ENCODE measurements at places on chromosomes 2 and 18.

DNA sequence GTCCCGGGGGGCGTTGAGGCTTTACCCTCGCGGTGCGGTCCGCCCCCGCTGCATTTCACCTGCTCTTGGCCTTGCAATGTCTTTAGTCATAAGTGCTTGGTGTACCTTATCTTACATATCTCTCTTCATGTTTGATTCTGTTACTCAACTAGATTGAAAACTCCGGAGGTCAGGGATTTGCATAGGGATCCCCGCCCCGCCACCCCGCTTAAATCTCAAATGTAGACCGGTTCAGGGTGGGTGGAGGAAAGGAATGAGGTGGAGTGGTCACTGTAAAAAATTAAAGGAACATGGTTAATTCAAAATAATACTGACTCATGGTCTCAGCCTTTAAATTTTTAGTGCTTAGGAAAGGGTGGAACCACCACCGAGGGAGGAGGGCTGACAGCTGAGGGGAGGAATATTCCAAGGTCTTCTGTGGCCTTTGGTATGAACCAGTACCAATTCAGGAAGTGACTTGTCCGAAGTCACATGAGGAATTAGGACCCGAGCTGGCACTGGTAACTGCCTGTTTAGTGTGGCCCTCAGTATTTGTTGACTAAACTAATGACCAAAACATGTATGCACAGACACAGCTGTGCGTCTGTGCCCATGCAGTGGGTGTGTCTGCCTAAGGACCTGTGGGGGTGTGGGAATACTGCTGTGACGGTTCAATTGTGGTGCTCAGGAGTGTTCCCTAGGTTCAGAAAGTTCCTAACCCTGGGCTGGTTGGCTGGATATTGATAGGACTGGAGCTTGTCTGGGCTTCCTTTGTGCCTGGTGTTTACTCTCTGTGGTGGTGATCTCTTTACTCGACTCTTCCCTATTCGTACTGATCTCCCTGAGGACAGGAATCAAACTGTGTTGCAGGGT is 1.0 kb downstream of the PLEKHB2 start:
- DNase-seq: no peak

DNA sequence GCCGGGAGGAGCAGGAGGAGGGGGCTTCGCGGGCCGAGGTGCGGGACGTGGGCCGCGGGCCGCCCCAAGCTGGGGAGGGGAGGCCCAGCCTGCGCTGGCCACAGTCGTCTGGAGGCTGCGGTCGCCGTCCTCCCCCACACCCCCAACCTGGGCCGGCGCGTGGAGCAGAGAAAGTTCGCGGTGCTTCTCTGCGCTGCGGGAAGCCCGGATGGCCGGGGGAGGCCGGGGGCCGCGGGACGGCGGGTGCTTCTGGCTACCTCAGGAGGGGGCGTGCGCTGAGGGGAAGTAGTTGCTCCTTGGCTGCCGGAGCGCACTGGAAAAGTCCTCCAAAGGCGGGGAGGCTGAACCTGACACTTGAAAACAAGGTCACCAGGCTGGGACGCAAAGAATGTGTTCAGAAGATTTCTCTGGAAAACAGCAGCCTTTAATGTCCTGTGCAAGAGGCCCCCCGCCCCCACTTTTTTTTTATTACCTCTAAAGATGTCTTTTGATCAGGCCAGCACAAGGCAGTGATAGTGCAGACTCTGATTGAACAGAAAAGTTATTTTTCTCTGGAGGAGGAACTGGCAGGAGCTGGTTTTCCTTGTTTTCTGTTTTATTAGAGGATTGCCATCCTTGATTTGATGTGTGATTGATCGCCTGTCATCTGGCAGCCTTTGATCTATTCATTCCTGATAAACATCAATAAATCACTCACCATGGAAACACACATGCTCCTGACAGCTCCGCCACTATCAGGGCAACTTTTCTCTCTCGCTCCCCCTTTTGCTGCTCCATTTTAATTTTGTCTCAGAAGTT is 1.6 kb downstream of the TSHZ1 start:
- DNase-seq: no peak

DNA sequence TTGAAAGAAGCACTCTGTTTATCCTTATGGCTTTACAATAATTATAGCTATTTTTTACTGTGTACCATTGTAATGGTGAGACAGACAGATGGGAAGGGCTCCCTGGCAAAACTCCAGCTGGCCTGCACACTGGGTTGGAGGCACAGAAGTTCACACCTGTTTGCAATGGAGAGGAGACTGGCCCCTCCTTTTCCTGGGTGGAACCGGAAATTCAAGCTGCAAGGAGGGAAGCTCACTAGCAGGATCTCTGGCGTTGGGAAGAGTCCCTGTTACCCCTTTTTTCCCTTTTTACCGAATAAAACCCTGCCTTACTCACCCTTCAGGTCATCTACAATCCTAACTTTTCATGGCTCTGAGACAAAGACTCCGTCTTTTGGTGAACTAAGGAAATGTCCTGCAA is 100.3 kb upstream of the TFPI start:
- no peak for DNase-seq

DNA sequence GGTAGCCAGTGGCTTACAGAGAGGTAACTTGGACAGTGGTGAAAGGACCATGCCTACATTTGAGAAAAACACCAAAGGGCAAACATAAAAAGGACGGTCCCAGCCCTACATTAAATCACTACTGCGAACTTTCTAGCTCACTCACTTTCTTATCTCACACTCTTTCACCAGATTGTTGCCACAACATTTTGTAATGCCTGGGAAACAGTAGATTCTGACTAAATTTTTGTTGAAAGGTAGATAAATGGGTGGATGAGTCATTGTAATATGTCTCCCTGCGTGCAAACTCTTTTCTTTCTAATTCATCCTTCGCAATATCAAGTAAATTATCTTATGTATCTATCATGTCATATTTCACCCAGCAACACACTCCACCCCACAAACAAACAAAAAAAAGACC is 192.2 kb downstream of the IRS1 start:
- DNase-seq: no peak

DNA sequence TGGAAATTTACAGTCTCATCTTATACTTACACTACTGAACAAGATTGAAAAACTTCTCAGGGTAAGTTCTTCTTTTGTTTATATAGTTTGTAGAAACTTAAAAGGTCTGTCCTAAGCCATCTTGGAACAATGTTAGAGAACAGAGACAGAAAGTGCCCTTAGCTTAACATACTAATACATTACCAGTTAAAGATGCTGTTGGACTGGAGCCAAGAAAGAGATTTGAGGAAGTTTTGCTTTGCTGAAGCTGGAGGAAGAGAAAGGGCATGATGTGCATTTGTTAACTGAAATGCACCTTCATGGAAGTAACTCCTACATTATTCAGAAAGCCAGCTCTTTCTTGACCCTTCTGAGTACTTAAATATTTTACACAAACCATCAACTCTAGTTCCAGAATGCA is 66.5 kb upstream of the TNFRSF11A start:
- no peak for DNase-seq

DNA sequence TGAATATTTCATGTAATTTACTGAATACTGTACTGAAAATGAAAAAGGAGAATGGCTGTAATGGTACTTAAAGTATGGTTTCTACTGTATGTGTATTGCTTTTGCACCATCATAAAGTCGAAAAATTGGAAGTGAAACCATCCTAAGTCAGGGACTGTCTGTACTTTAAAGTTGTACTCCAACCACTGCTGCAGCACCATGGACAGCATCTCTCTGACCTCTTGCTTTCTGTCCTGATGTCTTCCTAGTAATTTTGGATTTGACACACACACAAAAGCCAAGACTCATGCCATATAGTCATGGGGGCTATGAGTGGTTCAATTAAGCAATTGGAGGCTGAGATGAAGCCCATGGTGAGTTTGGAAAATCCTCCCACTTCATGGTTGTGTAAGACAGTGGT is 256.3 kb upstream of the PKDCC start:
- peak; percentile 12 for DNase-seq

GRCh38 chr2:10884574-10884975 is 27.2 kb upstream of the KCNF1 start:
- peak; percentile 41 for DNase-seq
